Lung (tissue), 17 donors: ENCODE measurements at places on chromosomes 12 and 14.

DNA sequence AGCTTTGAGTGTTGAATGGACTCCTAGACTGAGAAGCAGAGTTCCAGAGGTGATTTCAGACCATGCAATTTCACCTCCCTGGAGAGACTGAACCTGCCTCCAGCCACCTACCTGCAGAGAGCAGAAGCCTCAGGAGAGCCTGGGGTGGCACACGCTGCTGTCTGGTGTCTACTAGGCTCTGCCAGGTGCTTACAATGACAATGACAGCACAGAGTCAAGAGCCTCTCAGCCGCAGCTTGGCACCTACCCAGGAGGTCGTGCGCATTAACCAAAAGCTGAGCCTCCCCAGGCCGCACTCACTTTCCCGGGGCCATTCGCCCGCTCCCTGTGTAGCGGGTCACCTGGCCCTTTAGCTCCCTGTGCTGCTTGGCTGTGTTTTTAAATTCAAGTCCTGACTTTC, 63.2 kb downstream of the TESC start:
- DNase-seq, result no peak

- no peak for DNase-seq
Observed at GRCh38 chr14:26398616-26399015, 199.2 kb downstream of the NOVA1 start.

- DNase-seq, result no peak
Observed at GRCh38 chr14:96252323-96252998, 3.5 kb upstream of the BDKRB1 start.

DNA sequence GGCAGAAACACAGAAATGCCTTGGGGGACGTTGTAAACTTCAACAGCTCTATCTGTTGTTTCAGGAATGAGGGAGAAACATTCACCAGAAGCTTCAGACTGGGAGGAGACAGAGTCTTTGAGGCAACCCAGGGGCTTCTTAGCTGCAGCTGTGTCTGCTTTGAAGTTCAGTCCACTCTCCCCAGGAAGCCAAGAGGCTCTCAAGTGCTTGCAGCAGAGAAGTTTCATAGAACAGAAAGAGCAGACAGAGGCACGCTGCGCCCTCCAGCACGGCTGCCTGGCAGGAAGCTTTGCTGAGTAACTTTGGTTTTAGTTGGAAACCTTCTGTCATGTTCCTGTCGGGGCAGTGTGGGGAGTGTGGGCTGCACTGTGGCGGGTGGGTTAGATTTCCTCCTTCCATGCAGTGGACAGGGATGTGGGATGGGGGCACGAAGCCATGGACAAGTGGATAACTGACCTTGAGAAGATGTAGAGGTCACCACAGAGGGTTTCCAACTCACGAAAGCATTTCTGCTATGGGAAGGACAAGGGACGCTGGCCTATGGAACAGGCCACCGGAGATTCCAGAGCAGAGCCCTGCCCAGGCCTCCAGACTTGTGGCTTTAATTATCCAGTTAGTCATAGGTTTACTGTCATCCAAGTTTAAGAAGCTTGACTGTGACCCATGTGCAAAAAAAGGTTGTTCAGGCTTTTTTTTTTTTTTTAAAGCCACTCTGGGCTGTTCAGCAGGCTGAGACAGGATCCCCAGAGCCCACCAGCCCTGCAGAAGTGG, 107.7 kb downstream of the ARF6 start:
- peak; percentile 76 for DNase-seq

GRCh38 chr12:42336286-42336685, 10.3 kb downstream of the PPHLN1 start:
- no peak for DNase-seq

- DNase-seq, result no peak
Observed at GRCh38 chr12:15808250-15808649, 19.1 kb upstream of the EPS8 start.

DNA sequence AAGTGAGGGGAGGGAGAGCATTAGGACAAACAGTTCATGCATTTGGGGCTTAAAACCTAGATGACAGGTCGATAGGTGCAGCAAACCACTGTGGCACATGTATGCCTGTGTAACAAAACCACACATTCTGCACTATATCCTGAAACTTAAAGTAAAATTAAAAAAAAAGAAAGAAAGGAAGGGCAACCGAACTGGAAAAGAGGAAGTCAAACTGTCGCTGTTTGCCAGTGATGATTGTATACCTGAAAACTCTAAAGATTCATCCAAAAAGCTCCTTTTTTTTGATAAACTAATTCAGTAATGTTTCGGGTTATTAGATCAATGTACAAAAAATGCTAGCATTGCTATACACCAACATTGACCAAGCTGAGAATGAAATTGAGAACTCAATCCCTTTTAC, 259.0 kb upstream of the ALG10 start:
- DNase-seq, result no peak

GRCh38 chr14:89032086-89032649, 207.7 kb downstream of the TTC8 start:
- no peak for DNase-seq

GRCh38 chr12:88591343-88591742, 11.1 kb upstream of the KITLG start:
- no peak for DNase-seq

- peak; percentile 97 for DNase-seq
Observed at GRCh38 chr12:122097927-122098756, 19.6 kb downstream of the MLXIP start.

- no peak for DNase-seq
Observed at GRCh38 chr12:111339321-111339938, 29.5 kb downstream of the PHETA1 start.

DNA sequence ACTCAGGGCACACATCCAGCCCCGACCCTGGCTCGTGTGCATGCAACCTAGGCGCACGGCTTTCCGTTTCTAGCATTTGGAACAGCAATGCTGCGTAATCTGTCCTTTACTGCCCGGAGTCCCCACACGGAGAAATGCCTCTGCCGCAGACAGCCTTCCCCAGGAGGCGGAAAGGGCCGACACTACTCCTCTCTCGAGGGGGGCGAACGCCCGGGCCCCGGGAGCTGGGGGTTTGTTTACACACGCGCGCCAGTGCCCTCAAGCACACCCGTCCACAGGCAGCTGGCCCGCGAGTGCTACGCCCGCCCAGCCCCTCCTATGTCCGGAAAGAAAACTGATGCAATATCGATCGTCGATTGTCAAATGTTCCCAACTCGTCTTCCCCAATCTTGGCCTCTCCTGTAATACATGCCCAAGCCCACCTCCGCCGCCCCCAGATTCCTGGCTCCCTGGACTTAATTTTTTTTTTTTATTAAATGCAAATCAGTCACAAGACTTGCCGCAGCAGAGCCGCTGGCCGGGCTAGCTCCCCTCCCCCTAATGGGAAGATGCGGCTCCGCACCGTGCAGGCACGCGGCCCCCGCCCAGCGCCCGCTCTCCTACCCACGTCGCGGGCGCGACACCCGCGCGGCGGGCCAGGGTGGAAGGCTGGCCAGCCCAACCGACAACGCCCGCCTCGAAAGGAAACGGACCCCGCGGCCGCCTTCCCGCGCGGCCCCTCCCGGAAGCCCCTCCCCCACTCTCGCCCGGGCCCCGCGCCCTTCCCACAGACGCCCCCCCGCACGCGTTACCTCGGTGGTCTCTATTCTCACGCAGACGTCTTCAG, 642 bp downstream of the SLC38A2 start:
- DNase-seq, result peak; percentile 82

DNA sequence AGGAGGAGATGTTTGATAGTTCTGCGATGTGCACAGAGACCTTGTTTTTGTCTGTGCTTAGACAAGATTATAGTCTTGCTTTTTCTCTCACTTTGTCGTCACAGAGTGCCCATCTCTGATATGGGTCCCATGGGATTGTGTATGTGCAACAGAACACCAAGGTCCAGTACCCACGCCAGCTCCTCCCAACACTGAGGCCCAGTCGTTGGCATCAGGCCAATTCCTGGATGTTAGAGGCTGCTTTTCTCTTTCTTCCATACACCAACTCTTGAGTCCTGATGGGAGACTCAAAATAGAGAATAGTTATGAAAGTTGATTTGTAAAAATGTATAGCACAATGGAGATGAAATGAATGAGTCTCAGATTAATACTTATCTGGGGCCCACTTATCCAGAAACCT, 22.7 kb upstream of the PRMT8 start:
- DNase-seq, result no peak

GRCh38 chr14:94009767-94010166, 12.7 kb downstream of the CCDC197 start:
- DNase-seq, result peak; percentile 19

DNA sequence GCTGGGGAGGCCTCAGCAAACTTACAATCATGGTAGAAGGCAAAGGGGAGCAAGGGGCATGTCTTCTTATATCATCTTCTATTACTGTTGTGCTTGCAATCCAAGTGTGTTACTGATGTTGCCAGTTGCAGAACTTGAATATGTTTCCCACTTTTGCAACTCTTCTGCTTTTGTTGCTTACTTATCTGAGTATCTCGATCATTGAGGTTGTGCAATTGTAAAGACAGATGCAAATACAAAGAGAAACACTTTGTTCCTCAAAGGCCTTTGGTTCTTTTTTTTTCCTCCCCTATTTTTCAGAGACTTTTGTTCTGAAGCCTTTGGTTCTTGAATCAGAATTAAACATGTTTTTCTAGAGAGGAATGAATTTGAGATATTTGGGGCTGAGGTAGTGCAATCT, 3.7 kb upstream of the COX8C start:
- DNase-seq, result no peak

- DNase-seq, result no peak
Observed at GRCh38 chr12:40105265-40105514, 691 bp downstream of the SLC2A13 start.

DNA sequence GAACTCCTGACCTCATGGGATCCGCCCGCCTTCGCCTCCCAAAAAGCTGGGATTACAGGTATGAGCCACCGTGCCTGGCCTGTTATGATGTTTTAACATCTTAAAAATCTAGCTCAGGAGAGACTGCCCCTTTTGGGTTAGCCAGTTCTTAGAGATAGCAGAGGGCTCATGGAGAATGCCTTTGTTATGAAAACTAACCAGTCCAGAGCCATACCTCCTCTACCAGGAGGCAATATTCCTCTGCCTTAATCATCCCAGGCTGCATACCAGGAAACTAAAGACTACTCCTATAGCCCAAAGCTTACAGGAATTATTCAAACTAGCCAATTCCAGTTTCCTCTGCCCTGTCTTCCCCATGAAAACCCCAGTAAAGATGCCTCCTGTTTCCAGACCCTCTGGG, 96.0 kb upstream of the MDM1 start:
- DNase-seq, result no peak

DNA sequence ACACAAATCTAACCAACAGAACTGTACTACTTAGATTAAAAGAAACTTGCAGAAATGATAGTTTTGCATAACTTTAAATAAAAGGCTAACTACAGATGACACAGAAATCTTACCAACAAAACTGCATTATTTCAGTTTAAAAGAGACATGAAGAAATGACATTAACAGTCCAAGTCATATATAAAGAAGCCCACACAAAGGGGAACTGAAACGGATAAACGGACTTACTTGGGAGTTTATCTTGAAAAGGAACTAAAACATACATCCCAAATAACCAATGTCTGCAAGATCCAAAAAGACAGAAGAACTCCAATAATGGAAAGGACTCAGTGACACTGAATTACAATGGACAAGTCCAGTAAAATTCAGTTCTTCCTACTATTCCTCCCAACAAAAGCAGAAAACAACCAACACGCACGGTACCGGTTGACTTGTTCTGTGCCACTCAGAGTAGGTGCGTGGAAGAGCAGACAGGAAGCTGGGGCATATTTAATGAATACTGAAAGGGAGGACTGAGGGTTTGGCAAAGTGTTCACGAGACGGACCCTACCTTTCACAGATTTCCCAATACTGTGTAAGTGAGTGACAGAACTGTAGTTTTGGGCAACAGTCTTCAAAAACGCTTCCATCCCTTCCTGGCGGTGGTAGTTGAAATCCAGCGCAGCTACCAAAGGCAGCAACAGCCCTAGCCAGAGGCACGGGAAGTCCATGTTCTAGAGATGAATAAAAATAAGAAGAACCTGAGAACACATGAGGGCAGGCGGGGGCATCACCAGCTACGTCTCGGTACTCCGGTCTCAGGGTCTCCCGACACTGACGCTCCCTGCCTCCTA, 627 bp downstream of the CPM start:
- peak; percentile 25 for DNase-seq

GRCh38 chr12:46907791-46908190, 82.0 kb upstream of the SLC38A4 start:
- no peak for DNase-seq

DNA sequence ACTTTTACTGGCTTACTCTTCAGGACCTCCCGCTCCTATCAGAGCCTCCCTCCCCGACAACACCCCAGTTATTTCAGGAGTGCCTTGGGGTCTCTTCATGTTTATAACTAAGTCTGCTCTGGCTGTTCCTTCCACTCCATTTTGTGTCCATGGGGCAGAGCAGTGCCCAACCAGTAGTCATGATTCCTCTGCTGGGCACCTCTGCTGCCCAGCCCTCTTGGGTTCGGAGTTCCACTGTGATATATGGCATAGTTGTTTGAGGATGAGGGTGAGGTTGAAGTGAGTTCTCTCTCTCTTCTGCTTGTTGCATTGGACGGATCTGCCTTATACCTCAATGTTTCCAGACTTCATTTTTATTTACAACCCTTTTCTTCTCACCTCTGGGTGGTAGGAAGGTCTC, 17.4 kb downstream of the NR1H4 start:
- no peak for DNase-seq

- no peak for DNase-seq
Observed at GRCh38 chr12:39368096-39368495, 74.8 kb downstream of the KIF21A start.

- peak; percentile 14 for DNase-seq
Observed at GRCh38 chr14:88975926-88976325, 151.5 kb downstream of the TTC8 start.

DNA sequence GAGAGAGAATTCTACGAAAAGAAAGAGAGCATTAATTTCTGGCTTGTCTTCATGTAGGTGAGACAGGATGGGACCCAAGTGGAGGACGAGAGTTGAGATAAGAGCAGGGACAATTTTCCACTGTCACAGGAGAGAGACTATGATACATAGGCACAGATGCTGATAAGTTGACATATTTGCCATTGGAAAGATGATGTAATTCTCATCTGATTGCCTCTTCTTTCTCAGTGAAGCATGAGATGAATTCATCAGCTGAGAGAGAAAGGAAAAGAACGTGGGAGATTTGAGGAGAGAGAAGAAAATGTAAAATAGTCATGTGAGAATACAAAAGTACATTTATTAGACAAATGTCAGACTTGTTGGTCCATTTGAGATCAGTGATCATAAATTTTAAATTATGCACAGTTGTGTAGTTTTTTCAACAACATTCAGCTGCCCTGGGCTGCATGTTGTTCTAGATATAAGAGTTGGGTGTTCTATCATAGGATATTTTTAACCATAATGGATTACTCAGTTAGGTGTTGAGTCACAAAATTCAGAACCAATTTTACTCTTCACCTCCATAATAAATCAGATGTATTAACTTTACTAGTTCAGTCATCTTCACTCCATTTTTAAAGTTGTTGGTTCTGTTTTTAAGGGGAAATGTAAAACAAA, 222.9 kb downstream of the DPY19L2 start:
- DNase-seq, result no peak

- DNase-seq, result no peak
Observed at GRCh38 chr12:4121506-4122020, 152.0 kb upstream of the CCND2 start.
